Iris pigment epithelial cell (primary cell): ENCODE measurements at places on chromosomes 6 and 20.
A peak's percentile ranks its signal among the peaks of the same experiment; 100 is the strongest.

GRCh38 chr6:170404697-170405096 is 98.1 kb downstream of the FAM120B start:
- no peak for DNase-seq

GRCh38 chr6:159184559-159184958 is 15.4 kb downstream of the FNDC1 start:
- no peak for DNase-seq

GRCh38 chr6:126824815-126825214 is 293.7 kb upstream of the RSPO3 start:
- no peak for DNase-seq

DNA sequence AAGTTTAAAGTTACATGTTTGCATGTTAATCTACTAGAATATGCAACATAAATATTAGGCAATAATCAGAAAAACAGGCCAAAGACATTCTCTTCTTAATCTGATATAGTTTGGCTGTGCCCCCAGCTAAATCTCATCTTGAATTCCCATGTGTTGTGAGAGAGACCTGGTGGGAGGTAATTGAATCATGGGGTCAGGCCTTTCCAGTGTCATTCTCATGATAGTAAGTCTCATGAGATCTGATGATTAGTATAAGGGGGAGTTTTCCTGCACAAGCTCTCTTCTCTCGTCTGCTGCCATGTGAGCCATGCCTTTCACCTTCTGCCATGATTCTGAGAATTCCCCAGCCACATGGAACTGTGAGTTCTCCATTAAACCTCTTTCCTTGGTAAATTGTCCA is 1241.7 kb upstream of the ADGRB3 start:
- no peak for DNase-seq

- peak; percentile 23 for DNase-seq
Measured at GRCh38 chr20:9400171-9401025, 114.0 kb upstream of the LAMP5 start.

- peak; percentile 70 for DNase-seq
Measured at GRCh38 chr20:57514273-57514751, 10.6 kb downstream of the CTCFL start.

DNA sequence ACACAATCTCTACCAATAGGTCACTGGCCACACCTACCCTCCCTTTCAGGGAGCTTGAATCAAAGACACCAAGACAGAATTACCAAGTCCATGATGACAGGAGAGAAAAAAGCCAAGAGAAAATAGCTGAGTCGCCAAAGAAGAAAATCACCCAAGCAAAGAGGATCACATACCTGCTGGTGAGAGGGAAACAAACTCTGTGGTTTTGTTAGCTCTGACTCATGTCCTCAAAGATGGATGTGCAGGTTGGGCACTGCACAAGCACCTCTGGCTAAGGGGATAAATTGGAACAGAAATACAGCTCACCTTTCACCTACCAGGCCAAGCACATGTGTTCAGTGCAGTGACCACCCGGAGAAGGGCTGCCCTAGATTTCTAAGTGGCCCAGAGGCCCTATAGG is 114.8 kb downstream of the TFAP2A start:
- peak; percentile 36 for DNase-seq

GRCh38 chr20:32473231-32474008 is 111.7 kb downstream of the NOL4L start:
- DNase-seq: no peak

GRCh38 chr20:11676630-11677287 is 240.9 kb upstream of the BTBD3 start:
- DNase-seq: peak; percentile 55

DNA sequence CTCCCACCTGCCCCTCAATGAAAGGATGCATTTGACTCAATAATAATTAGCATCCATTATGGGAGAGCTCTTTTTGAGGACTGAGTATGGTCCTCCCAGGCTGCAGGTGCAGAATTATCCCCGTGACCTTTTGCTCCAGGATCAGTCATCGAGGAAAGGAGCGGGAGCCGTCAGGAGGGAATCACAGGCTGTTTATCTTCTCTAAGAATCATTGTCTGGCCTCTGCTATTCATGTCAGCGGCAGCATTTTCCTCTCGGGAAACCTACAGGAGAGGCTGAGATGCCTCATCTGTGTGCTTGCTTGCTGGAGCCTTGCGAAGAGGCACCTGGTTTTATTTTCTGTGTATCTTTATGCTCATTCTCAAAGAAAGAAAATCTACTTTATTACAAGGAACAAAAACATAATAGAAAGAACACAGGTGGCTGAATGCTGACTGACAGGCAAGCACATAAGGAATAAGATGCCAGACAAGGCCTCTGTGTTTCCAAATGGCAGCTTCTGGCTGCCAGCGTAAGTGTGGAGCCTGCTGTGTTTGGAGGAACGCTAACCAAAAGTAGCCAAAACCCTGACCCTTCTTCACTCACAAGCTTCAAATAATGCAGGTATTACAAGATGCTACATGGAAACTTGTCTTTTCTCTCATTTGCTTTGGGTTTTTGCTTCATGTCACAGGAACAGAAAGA is 539.1 kb upstream of the MARCKS start:
- DNase-seq: no peak

GRCh38 chr6:169862043-169862891 is 110.8 kb downstream of the ERMARD start:
- DNase-seq: no peak

DNA sequence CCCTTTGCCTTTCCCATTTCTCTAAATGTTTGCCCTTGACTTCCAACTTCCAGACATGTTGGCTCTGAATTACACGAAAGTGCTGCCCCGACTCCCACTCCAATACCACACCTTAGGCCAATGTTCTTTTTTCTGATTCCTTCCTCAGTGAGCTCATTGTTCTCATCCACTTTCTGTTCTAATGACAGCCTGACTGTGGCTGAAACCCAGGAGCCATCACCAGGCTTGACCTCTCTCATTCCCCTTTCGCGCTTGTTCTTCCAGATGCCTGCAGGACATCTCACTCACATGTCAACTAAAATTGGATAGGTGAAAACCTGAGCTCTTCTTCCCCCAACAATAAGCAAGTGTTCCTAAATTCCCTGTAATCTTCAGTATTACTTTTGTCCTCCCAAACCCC is 40.4 kb downstream of the PTPRK start:
- DNase-seq: no peak

GRCh38 chr6:75116946-75117345 is 88.9 kb downstream of the COL12A1 start:
- DNase-seq: peak; percentile 79

DNA sequence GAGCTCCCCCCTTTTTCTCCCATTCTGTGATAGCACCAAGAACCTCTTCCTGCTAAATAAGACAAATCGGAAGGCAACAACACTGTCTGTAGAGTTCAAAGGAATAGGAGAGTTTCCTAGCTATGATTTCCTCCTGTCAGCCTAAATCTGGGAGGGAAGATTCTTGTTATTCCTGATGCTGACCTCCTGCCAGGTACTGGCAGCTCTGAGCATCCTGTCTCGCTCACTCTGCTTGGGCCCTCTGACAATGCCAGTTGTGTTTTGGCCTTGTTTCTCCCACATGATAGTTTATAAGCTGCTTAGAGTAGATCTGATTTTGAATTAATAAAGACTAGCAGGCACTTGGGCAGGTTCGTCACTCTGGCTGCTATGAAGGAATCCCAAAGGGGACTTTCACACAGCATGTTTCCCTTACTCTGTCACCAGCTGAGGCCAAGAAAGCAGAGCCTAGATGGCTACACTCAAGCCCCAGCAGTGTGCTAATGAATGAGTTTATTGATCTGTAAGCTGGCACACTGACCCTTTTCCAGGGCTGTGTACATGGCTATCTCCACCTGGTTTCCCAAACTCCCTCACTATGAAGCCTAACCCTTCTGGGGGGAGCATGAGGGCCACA is 52.3 kb downstream of the UQCC1 start:
- no peak for DNase-seq

DNA sequence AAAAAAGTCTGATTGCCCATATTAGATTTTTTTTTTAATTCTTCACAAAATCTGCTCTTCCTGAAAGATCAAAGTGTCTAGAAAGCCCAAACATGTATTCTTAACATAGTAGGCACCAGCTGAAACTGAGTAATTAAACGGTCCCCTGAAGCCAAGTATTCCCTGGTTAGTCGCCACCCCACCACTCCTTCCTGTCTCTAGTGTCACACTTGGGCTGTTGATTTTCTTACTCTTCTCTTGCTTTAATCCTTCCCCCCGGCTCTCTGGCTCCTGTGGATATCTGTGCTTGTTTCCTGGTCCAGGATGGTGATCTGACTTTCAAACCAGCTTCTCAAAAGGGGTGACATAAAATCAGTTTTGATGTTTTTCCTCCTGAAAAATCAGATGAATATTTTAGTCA is 162.9 kb downstream of the QKI start:
- DNase-seq: no peak

DNA sequence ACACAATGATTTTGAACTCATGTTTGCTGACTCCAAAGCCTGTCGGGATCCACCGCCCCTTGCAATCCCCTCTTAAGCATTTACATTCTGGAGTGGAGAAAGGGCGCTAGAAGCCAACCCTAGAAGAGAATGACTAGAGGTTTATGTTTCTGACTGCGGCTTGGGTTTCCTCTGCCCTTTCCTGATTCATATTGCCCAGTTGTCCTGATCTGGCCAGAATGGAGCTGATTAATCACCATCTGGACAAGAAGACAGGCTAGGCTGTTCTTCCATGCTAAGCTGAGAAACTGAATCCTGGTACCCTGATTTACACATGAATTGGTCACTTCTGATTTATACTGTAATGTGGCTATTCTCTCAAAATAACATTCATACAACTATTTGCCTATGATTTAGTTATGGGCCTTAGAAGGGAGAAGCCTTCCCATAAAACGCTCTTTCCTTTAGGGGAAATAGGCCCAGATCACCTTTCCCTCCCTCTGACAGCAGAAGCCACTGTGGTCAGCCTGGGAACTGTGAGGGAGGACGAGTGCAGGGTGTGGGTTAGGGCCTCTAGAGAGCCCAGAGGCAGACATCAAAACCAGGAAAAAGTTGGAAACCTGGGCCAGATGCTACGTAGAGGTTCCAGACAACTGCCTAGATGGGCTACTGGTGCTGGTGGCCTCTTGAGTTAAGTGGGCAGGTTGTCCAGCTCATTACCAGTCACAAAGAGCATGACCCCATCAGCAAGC is 199.2 kb upstream of the PRDM1 start:
- no peak for DNase-seq

DNA sequence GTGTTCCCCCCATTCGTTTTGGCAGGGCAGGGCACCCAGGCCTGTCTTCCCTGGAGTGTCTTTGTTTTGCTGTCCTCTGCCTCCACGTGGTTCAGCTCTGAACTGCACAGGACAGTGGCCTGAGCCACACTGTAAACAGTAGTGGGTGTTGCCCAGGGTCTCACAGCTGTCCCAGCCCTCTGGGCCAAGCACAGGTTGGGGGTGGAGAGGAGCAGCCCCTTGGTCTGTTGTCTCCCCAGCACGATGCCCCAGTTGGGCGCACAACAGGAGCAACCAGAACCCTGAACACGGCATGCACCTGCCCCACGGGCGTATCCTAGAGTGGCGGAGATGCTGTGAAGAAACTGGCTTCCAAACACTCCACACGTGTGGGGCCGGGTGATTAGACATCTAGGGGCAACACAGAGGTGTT is 14.4 kb downstream of the CCDC167 start:
- no peak for DNase-seq

- no peak for DNase-seq
Measured at GRCh38 chr20:33828326-33828844, 17.2 kb downstream of the CHMP4B start.

DNA sequence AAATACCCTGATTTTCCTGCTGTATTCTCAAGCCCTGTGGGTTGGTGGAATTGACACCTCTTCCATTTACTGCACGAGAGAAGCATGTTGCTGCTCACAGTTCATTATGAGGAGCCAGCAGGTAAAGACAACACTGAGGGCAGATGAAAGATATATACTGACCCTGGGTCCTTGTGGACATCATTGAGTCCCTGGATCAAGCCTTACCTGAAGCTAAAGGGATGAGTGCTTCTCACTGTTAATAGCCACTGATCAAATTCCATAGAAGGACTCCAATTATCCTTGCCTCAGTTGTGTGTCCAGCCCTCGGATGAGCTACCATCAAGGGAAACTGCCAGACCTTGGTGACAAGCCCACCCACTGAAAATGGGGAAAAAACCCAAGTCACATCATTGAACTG is 7.7 kb upstream of the SIGLEC1 start:
- no peak for DNase-seq

- DNase-seq: no peak
Measured at GRCh38 chr6:7668936-7669335, 57.0 kb upstream of the BMP6 start.

DNA sequence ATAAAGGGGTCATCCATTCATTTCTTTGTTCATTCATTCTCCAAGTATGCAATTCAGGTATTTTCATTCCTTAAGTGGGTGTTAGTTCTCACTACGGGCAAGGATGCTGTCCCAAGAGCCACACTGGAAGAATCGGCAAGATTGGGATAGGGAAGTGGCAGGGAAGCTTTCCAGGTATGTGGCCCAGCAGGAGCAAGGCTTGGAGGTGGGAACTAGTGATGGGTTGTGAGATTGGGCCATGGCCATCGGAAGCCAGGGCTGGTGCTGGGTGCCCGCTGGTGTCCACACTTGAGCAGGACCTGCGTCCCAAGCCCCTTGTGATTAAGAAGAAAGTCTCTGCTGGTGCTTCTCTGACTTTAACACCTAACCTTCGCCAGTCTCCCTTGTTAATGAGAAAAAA is 15.1 kb downstream of the VSTM2L start:
- DNase-seq: no peak

GRCh38 chr6:81309811-81310210 is 442.7 kb downstream of the TENT5A start:
- DNase-seq: no peak

- DNase-seq: no peak
Measured at GRCh38 chr6:36800223-36801076, 38.8 kb downstream of the CPNE5 start.

- no peak for DNase-seq
Measured at GRCh38 chr20:2203436-2203835, 92.4 kb upstream of the TGM3 start.

DNA sequence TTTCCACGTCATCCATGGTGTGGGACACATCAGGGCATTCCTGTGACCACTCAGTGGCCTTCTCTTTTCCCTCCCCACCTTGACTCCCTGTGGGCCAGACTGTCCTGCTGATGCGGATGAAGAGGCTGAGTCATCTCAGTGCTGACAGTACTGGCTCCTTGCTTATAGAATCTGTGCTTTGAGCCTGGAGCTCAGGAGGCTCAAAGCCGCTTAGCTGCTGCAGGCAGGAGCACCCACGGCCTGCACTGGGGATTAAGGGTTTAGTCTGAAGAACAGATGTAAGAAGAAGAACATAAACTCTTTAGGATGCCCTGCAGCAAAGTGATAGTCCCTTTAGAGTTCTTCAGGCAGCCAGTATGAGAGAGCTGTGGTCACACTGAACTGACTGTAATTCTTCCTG is 642.0 kb upstream of the CHD6 start:
- no peak for DNase-seq

- no peak for DNase-seq
Measured at GRCh38 chr6:35426074-35426473, 26.1 kb upstream of the FANCE start.

- peak; percentile 45 for DNase-seq
Measured at GRCh38 chr6:134519465-134519864, 201.6 kb upstream of the SGK1 start.

DNA sequence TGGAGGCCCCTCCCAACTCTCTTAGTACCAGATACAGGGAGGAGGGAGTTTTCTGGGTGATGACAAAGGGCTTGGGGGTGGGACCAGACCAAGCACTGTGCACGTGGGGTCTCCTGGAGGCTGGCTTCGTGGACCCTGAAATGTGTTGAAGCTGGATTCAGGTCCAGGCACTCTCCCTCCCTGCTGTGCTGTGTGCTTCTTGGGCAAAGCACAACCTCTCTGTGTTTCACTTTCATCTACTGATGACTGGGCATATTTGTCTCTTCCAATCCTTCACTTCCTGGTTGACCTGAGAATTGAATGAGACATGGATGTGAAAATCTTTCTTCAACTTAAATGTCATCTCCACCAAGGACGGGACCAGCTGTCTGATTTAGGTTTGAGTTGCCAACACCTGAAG is 14.5 kb upstream of the MLN start:
- DNase-seq: no peak
